GM03348 (cell line): ENCODE measurements at places on chromosomes 4 and X.

- DNase-seq = peak; percentile 15
These were observed 51.7 kb upstream of the MCF2 start for GRCh38 chrX:139759637-139760036.

- DNase-seq = no peak
These were observed 27.0 kb downstream of the SMIM43 start for GRCh38 chr4:121737846-121738554.

DNA sequence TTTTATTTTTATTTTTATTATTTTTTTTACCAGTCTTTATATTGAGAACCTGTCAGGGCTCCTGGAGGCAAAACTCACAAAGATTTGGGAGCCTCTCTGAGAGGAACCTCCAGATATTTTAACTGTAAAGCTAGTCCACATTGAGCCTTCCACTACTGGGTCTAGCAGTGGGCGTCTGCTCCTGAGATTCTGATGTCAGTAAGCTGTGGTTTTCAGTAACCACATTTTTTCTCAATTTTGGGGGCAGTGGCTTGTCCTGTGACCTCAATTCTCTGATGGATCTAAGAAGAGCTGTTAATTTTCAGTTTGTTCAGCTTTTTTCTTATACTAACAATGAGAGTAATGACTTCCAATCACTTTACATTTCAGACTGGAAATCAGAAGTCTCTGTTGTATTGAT, 23.6 kb upstream of the GPRASP1 start:
- no peak for DNase-seq

- DNase-seq = no peak
These were observed 57.7 kb downstream of the KLHL13 start for GRCh38 chrX:118058924-118059323.
